Activated CD4-positive, alpha-beta T cell treated with anti-CD3 and anti-CD28 coated beads, Interleukin-2, amount 10 ng/mL, durations not matched to agents 24 days and 14 days (primary cell): ENCODE measurements at places on chromosomes 7 and 10. TPM values are rescaled to one million over a fixed set of nuclear protein-coding genes. Genes with fewer than 3 reads are reported as not detected.

The PODXL gene
- total RNA-seq, result 0.47 and 0.71 TPM in 2 replicates

- H3K27me3 ChIP-seq, result peaks cover 12% of the 10 kb centered on the region
- no peak overlapping the region for H3K27ac ChIP-seq
- no peak overlapping the region for H3K4me3 ChIP-seq
- H3K36me3 ChIP-seq, result no peaks in the 10 kb centered on the region
Observed at GRCh38 chr7:24555184-24555583, 18.1 kb upstream of the PALS2 start.

GRCh38 chr7:95749044-95749443 is 23.3 kb upstream of the DYNC1I1 start:
- H3K4me3 ChIP-seq, result no peak overlapping the region

- no peak for DNase-seq
- H3K27ac ChIP-seq, result no peak overlapping the region
- H3K27me3 ChIP-seq, result peaks cover 9% of the 10 kb centered on the region
- H3K36me3 ChIP-seq, result peaks cover 7% of the 10 kb centered on the region
- H3K4me1 ChIP-seq, result peaks cover 11% of the 10 kb centered on the region
Observed at GRCh38 chr10:132582771-132583170, 45.2 kb downstream of the INPP5A start.

DNA sequence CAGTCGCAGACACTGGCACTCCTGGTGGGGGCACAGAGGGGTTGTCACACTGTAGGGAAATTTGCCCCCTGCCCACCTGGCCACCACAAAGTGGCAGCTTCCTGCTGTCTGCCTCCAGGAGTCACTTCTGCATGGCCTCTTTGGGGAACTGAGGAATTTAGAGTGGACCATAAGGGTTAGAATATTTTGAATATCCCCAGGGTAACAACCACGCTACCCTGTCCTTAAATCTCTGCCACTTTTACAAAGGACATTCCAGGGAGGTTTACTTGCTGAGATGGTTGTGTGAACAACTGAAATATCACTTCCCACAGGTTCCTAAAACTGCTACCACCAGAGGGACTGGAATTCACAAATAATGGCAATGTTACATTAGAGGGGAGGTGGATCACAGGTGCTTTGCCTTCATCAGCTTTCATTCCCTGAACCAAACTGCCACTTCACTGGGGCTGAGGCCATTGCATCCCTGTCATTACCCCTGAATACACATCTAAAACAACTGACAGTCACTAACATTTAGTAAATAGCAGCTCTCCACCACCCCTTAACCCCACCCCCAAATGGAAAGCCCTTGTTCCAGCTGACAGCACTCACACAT is 88.1 kb upstream of the IFRD1 start:
- no peak for DNase-seq
- no peaks in the 10 kb centered on the region for H3K36me3 ChIP-seq
- no peak overlapping the region for H3K27ac ChIP-seq

DNA sequence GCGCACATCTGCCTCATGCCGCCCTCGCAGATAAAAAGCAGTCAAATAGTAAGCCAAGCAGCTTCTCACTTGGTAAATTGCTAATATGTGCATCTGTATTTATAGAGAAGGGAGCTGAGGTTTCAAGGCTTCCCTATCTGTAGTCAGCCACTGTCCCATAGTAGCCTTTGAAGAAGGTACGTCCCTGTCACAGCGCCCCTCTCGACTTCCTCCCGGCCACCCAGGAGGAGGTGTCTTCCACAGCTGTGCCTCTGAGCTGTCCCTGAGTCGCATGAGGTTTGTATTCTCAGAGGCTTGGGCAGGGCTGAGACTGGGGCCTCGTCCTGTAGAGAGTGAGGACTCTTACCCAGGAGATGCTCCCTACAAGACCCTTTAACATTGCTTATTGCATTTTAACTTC is 49.0 kb downstream of the SPOCK2 start:
- no peak overlapping the region for H3K4me3 ChIP-seq
- H3K36me3 ChIP-seq, result no peaks in the 10 kb centered on the region
- H3K27ac ChIP-seq, result no peak overlapping the region
- no peak for DNase-seq

DNA sequence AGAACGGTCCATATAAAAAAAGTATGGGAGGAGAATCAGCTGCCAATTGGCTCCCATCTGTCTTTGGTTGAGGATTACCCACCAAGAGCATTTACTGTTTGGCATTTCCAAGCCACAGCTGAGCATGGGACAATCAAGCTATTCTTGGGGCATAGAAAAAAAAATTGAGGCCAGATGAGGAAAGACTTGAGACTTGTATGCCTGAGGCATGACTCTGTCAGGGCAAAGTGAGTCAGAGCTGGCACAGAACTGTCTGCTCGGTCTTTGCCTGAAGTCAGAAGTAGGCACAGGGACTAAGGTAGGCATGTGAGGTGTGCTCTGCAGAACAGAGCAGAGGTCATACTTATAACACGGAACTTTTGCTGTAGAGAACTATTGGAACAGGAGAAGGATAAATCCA is 126.5 kb upstream of the CHRM2 start:
- no peak overlapping the region for H3K27ac ChIP-seq
- H3K36me3 ChIP-seq, result no peaks in the 10 kb centered on the region
- no peaks in the 10 kb centered on the region for H3K4me1 ChIP-seq
- no peak for DNase-seq
- no peak overlapping the region for H3K4me3 ChIP-seq
- H3K27me3 ChIP-seq, result no peaks in the 10 kb centered on the region

The RADIL gene
- total RNA-seq, result 0.14 and 0.26 TPM in 2 replicates

- H3K36me3 ChIP-seq, result peaks cover 21% of the 10 kb centered on the region
- peak overlapping the region; percentile 95 for H3K27ac ChIP-seq
- no peaks in the 10 kb centered on the region for H3K27me3 ChIP-seq
Observed at GRCh38 chr10:26438534-26439341, 597 bp downstream of the APBB1IP start.

The ANKRD7 gene
- total RNA-seq, result not detected in 2 replicates

- H3K27me3 ChIP-seq, result no peaks in the 10 kb centered on the region
- no peak overlapping the region for H3K27ac ChIP-seq
- no peaks in the 10 kb centered on the region for H3K4me1 ChIP-seq
Observed at GRCh38 chr7:71829515-71829914, 582.6 kb downstream of the CALN1 start.

DNA sequence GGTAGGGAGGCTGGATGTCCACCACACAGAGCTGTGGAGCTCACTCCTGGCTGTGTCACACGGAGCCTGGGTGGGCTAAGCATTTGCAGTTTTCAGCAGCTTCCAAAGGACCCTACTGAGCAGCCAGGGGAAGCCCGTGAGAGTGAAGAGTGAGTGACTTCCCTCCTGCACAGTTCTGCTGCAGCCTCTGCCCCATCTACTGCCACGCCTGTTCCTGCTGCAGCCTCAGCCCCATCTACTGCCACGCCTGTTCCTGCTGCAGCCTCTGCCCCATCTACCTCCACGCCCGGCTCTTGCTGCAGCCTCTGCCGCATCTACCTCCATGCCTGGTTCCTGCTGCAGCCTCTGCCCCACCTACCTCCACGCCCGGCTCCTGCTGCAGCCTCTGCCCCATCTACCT is 12.2 kb downstream of the ADAM8 start:
- DNase-seq, result peak; percentile 85
- peaks cover 29% of the 10 kb centered on the region for H3K36me3 ChIP-seq
- H3K4me3 ChIP-seq, result peak overlapping the region; percentile 69
- peak overlapping the region; percentile 51 for H3K27ac ChIP-seq
- H3K27me3 ChIP-seq, result no peaks in the 10 kb centered on the region

DNA sequence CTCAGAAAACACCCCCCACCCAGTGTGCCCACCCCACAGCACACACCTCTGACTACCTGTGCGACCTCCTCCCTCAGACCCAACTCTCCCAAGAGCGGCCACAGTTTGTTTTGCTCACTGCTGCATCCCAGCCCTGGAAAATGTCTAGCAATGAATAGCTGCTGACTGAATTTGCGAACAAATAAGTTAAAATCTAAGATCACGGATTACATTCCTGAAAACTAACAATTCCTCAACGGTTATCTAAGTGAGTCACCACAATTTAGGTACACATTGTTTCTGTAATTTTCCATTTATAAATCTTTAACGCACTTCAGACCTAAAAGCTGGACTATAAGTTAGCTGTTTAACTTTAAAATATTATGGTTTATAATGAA is 235.2 kb downstream of the ZMYND11 start:
- H3K4me3 ChIP-seq, result no peak overlapping the region
- H3K27ac ChIP-seq, result no peak overlapping the region
- H3K27me3 ChIP-seq, result no peaks in the 10 kb centered on the region

The AKR1C4 gene
- not detected in 2 replicates for total RNA-seq

DNA sequence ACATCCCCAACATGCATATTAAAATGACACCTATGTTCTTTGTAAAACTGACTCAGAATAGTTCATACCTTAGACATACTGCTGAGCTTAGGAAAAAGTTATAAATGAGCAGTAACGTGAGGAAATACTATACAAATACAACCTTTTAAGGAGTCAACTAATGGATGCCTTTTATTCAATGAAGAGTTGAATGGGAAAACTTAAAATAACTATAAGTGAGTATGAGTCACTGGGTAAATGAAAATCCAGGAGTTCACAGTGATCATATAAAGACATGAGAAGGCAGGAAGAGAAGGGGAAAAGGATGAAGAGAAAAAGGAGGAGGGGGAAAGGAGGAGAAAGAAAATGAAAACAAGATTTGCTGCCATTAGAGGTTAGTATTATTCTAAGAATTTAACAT is 157.8 kb upstream of the PCDH15 start:
- no peaks in the 10 kb centered on the region for H3K4me1 ChIP-seq
- DNase-seq, result no peak

DNA sequence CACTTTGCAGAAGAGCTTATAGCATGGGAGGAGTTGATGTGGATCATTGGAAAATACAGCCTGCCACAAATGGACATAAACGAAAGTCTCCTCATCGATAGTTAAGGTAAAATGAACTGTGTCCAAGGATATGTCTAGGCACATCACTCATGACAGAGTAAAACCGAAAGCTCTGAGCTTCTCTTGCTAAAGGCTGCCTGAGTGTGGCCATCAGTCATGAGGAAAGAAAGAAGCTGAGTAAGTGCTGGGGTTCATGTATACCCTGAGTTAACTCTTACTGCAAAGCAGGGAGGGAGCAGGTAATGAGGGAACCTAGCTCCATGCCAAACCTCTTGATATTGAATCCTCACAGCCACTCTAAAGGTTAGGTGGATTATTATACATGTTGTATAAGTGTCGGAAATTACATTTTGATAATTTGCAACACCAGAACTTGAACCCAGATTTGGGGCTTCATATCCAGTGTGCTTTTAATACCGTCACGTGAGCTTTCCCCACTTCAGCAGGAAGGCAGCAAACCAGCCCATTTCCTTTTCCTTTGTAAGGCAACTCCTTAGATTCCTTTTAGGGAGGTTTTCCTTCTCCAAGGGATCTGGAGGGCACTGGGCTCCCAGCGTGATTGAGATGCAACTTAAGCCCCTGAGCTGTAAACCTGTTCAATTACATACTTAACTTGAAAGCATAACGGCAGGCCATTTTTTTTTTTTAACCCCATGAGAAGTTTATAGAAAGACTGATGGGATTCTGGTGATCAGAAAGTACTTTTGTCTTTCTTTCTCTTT is 215.0 kb downstream of the PHF14 start:
- no peak overlapping the region for H3K27ac ChIP-seq
- DNase-seq, result no peak
- H3K27me3 ChIP-seq, result peaks cover 2% of the 10 kb centered on the region
- peaks cover 15% of the 10 kb centered on the region for H3K4me1 ChIP-seq
- H3K4me3 ChIP-seq, result no peak overlapping the region
- no peaks in the 10 kb centered on the region for H3K36me3 ChIP-seq

The NOM1 gene
- 50.5 and 54.5 TPM in 2 replicates for total RNA-seq

DNA sequence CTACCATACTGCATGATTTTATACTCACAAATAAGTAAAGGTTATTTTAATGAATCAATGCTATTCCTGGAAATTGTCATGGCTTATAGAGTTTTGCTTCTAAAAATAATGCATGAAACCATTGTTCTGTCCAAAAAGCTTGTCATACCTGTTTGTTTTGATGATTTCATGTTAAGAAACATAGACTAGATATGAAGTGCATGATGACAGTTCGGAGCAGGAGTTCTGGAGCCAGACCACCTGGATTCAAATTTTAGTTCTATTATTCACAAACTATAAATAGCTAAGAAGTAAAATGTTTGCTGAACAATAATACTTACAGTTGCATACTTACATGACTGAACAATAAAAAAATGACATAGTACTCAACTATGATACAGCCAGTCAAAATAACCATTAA is 107.0 kb upstream of the AKR1E2 start:
- H3K27ac ChIP-seq, result no peak overlapping the region
- no peaks in the 10 kb centered on the region for H3K4me1 ChIP-seq
- no peaks in the 10 kb centered on the region for H3K36me3 ChIP-seq

GRCh38 chr10:44856696-44857095 is 54.4 kb upstream of the TMEM72 start:
- H3K4me1 ChIP-seq, result peaks cover 3% of the 10 kb centered on the region
- no peak overlapping the region for H3K27ac ChIP-seq
- no peaks in the 10 kb centered on the region for H3K36me3 ChIP-seq
- DNase-seq, result no peak
- no peaks in the 10 kb centered on the region for H3K27me3 ChIP-seq
- H3K4me3 ChIP-seq, result no peak overlapping the region

DNA sequence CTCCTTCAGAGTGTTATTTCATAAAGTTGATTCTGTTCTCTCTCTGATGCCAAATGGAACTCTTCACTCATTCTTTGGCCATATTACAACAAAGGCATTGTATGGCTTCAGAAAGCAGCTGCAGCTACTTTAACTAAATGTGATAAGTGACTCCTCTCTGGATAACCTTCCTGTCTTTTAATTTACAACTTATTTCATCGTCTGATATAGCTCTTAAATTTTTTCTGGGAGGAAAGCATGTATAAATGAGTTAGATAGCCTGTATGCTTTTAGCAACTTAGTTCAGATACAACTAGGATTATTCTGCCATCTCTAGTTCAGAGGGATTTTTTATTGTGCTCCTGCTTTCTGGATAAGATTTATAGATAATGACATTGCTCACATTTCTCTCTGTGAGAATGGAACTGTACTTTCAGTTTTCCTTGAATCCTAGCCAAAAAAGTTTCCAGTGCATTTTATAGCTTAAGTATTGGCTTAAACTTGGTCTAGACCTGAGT is 57.5 kb downstream of the KLHDC10 start:
- no peak overlapping the region for H3K4me3 ChIP-seq
- DNase-seq, result no peak
- H3K4me1 ChIP-seq, result no peaks in the 10 kb centered on the region
- peaks cover 47% of the 10 kb centered on the region for H3K36me3 ChIP-seq

The TMEM229A gene
- total RNA-seq, result not detected in 2 replicates

DNA sequence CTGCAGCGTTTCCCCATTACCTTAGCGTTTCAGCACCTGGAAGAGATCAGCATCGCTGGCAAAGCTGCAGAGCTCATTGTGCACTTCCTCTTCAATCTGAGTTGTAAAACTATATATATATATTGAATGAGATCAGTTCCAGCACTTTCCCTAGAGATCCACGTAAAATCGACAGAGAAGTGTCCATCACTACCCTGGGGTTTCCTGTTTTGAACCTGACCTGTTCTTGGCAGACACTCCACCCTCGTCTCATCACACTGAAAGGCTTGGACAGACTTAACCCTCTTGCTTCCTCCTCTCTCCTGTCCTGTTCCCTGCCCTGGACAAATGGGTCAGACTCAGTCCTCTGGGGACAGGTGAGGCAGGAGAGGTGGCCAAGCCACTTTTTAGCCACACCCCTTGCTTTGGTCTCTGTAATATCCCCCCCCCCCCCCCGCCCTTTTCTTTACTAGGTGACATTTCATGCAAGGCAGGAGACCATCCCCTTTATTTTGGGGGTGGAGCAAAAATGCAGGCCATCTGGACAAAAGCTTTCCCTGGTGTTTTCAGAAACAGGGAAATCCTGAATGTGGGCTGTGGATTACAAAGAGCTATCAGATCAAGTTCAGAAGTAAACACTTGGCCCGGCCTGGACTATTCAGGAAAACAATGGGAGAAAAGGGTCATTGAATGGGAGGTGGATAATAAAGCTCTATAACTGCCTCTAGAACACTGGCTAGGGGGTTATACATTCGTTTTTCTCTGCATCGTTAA is 83.7 kb upstream of the KDM7A start:
- no peak overlapping the region for H3K4me3 ChIP-seq
- no peak for DNase-seq
- no peak overlapping the region for H3K27ac ChIP-seq
